ENCODE measurements at places on chromosomes 6 and 20.
A peak's percentile ranks its signal among the peaks of the same experiment; 100 is the strongest.

- DNase-seq = peak; percentile 55
Measured at GRCh38 chr6:77463861-77464494, 687 bp upstream of the HTR1B start.

GRCh38 chr6:154721460-154721859, 11.8 kb upstream of the SCAF8 start:
- DNase-seq = peak; percentile 81

DNA sequence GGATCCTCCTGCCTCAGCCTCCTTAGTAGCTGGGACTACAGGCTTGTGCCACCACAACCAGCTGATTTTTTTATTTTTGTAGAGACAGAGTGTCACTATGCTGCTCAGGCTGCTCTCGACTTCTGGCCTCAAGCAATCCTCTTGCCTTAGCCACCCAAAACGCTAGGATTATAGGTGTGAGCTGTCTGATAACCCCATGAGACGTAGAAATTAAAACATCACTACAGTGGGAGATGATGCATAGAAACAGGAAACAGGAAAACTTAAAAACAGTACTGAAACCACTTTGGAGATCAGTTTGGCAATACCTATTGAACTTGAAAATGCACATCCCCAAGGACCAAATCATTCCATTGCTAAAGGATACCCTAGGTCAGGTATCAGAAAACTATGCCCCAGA, 10.8 kb downstream of the SENP6 start:
- DNase-seq = no peak

GRCh38 chr6:32853541-32854375, at the start of the genes PSMB9 and TAP1:
Gene PSMB9 (plus strand): TSS chr6:32854192. CDS start chr6:32854230, 38 bp downstream.
Gene TAP1 (minus strand): TSS chr6:32853704. CDS start chr6:32853636, 68 bp downstream.
- DNase-seq = peak; percentile 99

DNA sequence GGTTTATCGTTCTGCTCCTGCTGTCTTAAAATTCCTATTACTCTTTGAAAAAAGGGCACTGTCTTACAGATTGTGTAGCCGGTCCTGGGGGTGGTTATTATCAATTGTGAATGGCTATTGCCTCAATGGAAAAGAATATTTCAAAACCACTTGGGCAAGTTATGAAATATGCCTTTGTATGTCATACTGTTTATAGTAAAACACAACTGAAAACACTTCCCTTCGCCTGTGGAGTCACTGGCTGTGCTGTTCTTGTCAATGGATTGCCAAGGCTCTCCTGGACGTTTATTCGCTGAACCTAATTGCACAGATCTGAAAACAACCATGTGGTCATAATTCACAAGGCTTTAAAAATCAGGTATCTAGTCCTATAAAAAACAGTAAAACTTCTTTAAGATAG, 47.8 kb upstream of the TAGAP start:
- no peak for DNase-seq

- DNase-seq = no peak
Measured at GRCh38 chr6:148851683-148852556, 105.1 kb downstream of the UST start.

GRCh38 chr20:62146019-62146755, 2.6 kb downstream of the SS18L1 start:
- DNase-seq = peak; percentile 75

DNA sequence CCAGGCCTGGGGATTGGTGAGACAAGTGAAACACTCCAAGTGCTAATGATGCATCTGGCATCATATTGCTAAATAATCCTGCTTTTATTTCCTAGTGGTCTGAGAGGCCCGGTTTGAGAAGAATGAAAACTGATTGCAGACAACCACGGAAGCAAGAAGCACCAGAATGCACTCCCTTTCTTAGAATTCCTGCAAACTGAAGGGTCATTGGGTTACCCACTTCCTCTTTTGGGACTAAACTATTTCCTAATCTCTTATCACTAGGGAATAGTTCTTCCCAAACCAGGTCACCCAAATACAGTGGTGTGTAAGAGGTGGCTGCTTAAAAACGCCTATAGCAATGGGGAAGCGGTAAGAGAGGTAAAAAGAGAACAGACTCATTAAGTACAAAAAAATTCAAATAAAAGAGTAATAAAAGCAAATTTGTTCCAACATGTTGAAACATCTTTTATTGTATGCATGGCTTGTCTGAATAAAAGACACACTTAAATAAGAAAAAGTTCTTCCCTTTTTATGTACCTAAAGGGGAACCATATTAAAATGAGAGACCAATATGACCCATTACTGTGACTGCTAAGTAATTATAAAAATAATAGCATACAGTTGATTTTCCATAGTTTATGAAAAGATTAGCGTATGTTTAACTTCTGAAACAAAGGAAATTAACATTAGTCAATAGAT, 125.8 kb downstream of the MYB start:
- DNase-seq = no peak

- DNase-seq = no peak
Measured at GRCh38 chr6:154542747-154543146, 32.3 kb upstream of the CNKSR3 start.

- DNase-seq = peak; percentile 98
Measured at GRCh38 chr20:41340327-41341055, at the start of gene LPIN3. Gene LPIN3 (plus strand): TSS chr20:41340821. CDS start chr20:41345804, 4,983 bp downstream.

DNA sequence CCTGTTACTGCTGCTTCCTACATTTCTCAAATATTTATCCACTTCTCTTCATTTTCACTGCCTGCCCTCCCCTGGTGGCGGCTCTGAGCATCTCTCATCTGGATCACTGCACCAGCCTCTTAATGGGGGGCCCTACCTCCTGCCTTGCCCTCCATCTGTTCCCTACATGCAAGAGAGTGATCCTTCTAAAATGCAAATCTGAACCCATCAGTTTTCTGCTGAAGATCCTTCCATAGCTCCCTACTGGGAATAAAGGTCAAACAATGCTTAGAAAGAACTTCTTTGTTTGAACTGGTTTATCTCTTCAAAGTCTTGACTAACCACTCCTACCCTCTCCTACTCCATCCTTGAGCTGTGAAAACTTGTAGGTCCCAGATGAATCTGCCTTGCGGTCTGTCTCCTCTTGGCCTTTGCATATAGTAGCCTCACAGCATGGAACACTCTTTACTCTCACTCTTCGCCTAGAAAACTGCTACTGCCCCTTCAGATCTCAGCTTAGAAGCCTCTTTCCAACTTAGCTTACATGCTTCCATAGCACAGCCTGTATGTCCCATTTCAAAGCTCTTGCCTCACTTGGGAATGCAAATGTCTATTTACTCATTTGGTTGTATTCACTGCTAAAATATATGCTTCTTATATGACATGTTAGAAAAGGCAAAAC, 119.3 kb downstream of the QRSL1 start:
- no peak for DNase-seq

DNA sequence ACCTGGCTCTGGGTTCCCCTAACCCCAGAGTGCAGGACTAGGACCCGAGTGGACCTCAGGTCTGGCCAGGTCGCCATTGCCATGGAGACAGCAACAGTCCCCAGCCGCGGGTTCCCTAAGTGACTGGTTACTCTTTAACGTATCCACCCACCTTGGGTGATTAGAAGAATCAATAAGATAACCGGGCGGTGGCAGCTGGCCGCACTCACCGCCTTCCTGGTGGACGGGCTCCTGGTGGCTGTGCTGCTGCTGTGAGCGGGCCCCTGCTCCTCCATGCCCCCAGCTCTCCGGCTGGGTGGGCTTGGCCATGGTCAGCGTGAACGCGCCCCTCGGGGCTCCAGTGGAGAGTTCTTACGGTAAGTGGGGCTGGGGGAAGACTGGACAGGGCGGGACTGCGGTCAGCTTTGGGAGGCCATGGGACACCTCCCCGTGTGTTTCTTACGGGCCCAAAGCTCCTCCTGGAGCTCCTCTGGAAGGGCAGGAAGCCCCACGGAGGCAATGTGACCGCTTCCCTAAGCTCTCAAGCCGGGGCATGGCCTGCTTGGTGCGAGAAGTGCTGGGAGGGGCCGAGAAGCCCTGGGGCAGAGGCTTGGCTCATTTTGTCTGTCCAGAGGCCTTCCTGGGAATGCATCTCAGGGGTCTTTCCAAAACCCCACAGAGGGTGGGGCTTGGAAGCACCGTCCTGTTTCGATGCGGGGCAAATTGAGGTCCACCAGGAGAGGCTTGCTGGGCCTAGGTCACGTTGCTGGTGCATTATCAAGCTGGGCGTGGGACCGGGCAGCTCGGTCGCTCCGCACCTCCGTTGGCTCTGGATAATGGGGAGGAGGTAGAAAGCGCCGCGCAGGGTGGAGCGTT, at the start of gene HNF4A:
Gene HNF4A (plus strand): TSS at position 202 of the 855 bp plus-strand sequence. CDS start 106 bp downstream, at position 308.
- no peak for DNase-seq

DNA sequence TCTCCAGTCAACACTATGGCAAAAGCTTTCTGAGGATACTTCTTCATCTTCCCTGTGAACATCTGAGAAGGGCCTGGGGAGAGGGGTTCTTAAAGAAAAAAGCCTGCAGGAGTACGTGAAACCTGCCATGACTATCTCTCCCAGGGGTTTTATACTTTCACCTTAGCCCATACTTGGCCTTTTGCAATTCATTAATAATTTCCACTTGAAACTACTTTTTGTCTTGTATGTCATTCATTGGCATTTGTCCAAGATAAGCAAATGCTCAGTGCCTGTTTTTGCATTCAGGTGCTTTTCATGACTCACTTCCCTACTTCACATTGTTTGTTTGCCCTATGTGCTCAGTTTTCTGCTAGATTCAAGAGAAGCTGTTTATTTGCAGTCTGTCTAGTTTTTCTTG, 580.3 kb upstream of the GJE1 start:
- DNase-seq = no peak

DNA sequence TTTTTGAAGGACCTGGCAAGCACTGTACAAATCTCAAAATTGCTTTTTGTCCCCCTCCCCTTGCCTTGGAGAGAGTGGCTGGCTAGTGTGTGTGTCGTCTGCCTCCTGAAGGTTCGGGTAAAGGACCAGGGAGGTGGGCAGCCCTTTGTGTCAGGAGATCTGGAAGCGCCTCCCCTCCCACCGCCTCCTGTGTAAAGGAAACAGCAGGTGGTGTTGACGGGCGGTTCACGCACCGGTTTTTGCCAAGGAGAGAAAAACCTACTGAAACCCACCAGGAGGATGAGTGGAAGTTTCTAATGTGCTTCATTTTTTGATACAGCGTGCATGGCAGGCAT, 1.2 kb downstream of the ENTPD6 start:
- peak; percentile 64 for DNase-seq

- peak; percentile 92 for DNase-seq
Measured at GRCh38 chr6:39791850-39792539, at the start of gene DAAM2. Gene DAAM2 (plus strand): TSS chr6:39792376. CDS start chr6:39856303, 63,927 bp downstream.

DNA sequence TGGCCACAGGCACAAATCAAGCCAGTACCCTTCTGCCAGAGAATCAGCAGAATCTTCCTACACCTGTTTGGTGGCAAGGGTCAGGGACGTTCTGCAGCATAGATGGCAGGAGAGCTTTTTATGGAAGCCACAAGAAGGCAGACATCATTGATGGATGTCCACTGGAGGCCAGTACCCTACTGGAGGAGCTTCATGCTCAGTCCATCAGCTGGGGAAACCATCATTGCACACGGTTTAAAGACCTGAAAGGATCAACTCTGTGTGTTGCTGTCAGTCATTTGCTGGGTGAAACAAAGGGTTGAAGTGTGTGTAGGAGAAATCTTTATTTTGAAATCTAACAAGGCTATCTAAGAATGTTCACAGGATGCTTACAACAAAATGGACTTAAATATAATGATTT, 158.9 kb upstream of the SASH1 start:
- DNase-seq = peak; percentile 50

- DNase-seq = peak; percentile 53
Measured at GRCh38 chr6:155154158-155154830, 109.5 kb upstream of the CLDN20 start.

GRCh38 chr6:155939253-155939652, 483.6 kb upstream of the NOX3 start:
- DNase-seq = no peak
